ENCODE measurements at places on chromosomes 7 and 10.

- no peaks in the 10 kb centered on the region for H3K27me3 ChIP-seq
- DNase-seq: no peak
- H3K36me3 ChIP-seq: no peaks in the 10 kb centered on the region
- no peak overlapping the region for H3K4me3 ChIP-seq
- H3K4me1 ChIP-seq: peaks cover 17% of the 10 kb centered on the region
Observed at GRCh38 chr10:79231908-79232307, 115.4 kb upstream of the PPIF start.

DNA sequence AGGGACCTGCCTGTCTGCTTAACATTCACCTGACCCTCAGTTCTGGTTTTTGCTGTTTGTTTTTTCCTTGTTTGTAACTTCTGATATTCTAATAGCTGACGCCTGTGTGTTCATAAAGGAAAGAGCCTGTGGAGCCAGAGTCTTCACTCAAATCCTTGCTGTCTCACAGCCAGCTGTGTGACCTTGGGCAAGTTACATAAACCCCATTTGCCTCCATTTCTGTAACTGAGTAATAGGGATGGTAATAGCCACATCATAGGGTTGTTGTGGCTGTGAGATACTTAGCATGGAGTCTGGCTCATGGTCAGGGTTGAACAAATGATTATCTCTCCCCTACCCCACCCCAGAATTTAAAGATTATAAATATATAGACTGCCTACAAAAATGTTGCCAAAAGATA lies 27.0 kb downstream of the WBP1L start:
- no peak overlapping the region for H3K27ac ChIP-seq
- no peaks in the 10 kb centered on the region for H3K36me3 ChIP-seq
- no peak overlapping the region for H3K4me3 ChIP-seq
- no peak for DNase-seq
- peaks cover 46% of the 10 kb centered on the region for H3K4me1 ChIP-seq

- H3K27me3 ChIP-seq: peaks cover 2% of the 10 kb centered on the region
- no peak overlapping the region for H3K27ac ChIP-seq
- DNase-seq: no peak
Observed at GRCh38 chr7:33804140-33804660, 101.1 kb upstream of the BMPER start.

DNA sequence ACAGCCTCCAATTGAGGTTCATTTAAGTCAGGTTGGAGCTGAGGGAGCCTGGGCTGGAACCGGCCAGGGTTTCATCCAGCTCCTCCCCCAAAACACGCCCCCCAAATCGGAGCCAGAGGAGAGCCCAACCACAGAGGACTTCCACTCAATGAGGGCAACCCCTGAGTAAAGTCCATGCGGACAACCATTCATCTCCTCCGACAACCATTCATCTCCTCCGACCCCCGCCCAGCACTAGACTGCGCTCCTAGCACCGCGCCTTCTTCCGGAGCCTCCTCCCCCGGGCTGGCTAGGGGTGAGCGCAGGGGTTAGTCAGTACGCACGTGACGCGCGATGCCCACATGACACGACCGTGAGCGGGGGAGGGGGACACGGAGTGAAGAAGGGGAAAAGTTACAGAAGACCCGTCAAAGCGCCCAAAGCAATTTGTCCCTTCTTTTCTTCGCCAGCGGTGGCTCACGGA lies 1.4 kb downstream of the MAGI2 start:
- no peak for DNase-seq
- H3K4me1 ChIP-seq: peaks cover 3% of the 10 kb centered on the region
- peak overlapping the region; percentile 29 for H3K4me3 ChIP-seq
- H3K36me3 ChIP-seq: no peaks in the 10 kb centered on the region
- H3K27me3 ChIP-seq: peaks cover 31% of the 10 kb centered on the region
- H3K27ac ChIP-seq: no peak overlapping the region

- DNase-seq: no peak
- no peaks in the 10 kb centered on the region for H3K36me3 ChIP-seq
- peaks cover 36% of the 10 kb centered on the region for H3K4me1 ChIP-seq
- H3K27ac ChIP-seq: no peak overlapping the region
Observed at GRCh38 chr7:152312316-152312715, 123.5 kb downstream of the KMT2C start.

DNA sequence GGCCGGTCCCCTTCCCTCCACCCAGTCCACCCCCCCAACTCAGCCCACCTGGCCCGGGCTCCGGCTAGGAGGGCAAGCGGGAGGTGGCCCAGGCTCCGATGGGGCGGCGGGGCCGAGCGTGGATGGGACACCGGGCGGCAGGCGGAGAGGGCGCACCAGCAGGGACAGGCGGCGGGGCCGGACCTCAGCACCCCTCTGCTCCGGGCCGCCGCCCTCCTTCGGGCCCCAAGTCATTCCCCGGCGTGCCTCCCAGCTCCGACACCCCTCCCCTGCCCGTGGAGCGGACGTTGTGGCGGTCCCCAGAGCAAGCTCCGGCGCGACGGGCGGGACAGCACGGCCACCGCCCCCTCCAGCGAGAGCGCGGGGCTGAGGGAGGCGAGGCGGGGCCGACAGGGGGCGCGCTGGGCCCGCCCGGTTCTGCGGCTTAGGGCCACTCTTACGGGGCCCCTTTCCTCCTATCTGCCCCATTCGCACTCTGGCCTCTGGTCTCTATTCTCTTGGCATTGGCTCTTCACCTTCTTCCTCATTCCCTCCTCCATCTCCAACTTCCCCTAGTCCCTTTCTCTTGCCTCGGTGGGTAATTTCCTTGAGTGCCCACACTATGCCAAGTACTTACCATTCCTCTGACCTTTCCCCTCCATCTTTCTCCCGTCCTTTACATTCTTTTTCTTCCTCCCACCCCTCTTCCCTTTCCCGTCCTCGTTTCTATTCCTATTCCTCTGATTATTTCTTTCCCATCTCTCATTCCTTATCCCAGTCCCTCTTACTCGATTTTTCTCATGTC lies 701 bp upstream of the GBX1 start:
- peak overlapping the region; percentile 85 for H3K4me3 ChIP-seq
- peaks cover 12% of the 10 kb centered on the region for H3K4me1 ChIP-seq
- H3K27me3 ChIP-seq: peaks cover 36% of the 10 kb centered on the region
- H3K36me3 ChIP-seq: no peaks in the 10 kb centered on the region

- no peak for DNase-seq
- H3K27me3 ChIP-seq: peaks cover 4% of the 10 kb centered on the region
- H3K4me1 ChIP-seq: no peaks in the 10 kb centered on the region
- H3K4me3 ChIP-seq: peak overlapping the region; percentile 78
- H3K36me3 ChIP-seq: no peaks in the 10 kb centered on the region
Observed at GRCh38 chr7:149772956-149773434, 393 bp downstream of the ZNF467 start.

GRCh38 chr10:78699971-78700370 lies 368.8 kb upstream of the ZMIZ1 start:
- peaks cover 3% of the 10 kb centered on the region for H3K27me3 ChIP-seq
- no peak for DNase-seq
- H3K4me1 ChIP-seq: no peaks in the 10 kb centered on the region
- no peak overlapping the region for H3K4me3 ChIP-seq

GRCh38 chr10:117360994-117361667 lies 14.1 kb downstream of the PDZD8 start:
- H3K4me3 ChIP-seq: no peak overlapping the region
- no peaks in the 10 kb centered on the region for H3K36me3 ChIP-seq
- H3K27me3 ChIP-seq: no peaks in the 10 kb centered on the region
- peaks cover 53% of the 10 kb centered on the region for H3K4me1 ChIP-seq
- H3K27ac ChIP-seq: no peak overlapping the region

DNA sequence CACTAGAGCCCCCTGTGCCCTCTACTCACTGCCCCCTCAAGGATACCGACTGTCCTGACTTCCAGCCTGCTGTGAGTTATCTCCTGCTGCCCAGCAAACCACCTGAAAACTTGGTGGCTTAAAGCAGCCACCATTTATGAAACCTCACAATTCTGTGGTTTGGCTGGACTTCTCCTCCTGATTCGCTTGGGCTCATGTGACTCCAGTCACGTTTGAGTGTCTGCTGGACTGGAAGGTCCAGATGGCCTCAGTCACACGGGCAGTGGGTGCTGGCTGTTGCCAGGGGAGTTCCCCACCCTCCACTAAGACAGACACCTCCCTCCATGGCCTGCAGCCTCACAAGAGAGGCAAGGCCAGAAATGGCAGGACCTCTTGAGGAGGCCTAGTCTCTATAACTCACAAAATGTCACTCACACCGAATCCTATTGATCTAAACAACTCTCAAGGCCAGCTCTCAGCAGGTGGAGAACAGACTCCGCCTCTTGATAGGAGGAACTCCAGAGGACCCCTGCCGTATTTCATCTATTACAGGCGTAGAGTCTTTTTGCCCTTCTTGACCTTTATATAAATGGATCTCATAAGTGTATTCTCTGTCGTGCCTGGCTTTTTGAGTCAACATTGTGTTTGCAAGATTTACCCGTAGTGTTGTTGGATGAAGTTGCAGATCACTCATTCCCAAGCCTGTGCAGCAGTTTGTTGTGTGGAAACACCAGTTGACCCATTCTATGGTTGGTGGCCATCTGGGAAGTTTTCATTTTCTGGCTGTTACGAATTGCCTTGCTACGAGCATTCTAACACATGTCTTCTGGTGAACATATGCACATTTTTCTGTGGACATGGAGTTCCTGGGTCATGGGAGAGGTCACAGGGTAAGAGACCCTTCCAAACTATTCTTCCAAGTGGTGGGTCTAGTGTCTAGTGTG lies 48.3 kb downstream of the ZMIZ1 start:
- H3K36me3 ChIP-seq: no peaks in the 10 kb centered on the region
- peaks cover 44% of the 10 kb centered on the region for H3K4me1 ChIP-seq
- peak overlapping the region; percentile 39 for H3K4me3 ChIP-seq
- H3K27ac ChIP-seq: peak overlapping the region; percentile 15

DNA sequence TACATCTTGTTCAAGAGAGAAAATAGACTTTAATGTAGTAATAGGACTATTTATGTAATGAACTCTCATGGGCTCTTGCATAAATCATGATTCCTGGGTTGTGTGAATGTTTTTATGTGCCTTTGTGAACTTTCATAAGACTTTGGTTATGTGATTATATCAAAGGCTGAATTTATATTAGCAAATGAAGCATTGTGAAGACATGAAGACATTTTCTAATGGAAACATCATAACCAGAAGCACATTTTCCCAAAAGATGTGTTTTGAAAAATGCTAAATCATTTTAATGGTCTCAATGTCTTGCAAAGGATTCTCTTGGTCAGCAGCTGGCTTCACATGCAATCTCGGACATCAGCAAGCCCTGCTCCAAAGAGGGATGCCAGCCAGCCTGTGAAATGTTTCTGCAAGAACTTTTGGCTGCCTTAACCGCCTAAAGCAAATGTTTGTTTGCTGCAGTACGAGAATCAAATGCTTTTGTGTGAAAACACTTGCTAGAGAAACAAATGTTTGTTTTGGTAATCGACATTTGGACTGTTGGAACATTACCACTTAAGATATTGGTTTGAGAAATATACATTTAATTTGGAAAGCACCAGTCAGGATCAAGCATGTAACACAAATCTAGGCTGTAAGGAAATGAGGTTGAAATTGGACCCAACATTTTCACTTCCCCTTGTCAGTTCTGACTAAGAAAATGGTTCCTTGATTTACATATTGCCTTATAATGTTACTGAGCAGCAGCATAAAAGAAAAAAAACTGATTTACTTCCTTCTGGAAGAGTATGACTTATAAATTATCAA lies 102.1 kb downstream of the RTKN2 start:
- no peak for DNase-seq
- H3K36me3 ChIP-seq: no peaks in the 10 kb centered on the region
- peaks cover 6% of the 10 kb centered on the region for H3K4me1 ChIP-seq
- no peak overlapping the region for H3K4me3 ChIP-seq
- no peak overlapping the region for H3K27ac ChIP-seq
- no peaks in the 10 kb centered on the region for H3K27me3 ChIP-seq

DNA sequence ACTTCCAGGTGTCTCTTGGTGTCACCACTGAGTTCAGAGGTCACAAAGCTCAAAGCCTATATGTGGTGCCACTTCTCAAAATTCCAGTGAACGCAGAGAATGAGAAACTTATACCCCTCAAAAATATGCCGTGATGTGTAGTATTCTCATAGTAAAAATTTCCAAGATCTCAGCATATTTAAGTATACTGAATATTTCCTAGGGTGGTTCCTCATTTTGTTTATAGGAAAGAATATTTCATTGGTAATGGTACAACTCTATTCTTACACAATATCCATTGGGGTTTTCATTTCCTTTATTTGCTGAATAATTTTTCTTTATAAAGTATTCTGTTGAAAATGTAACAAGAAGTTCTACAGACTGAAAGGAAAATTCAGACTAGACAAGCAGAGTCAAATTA lies 58.9 kb upstream of the ADO start:
- H3K27me3 ChIP-seq: peaks cover 3% of the 10 kb centered on the region
- DNase-seq: no peak
- H3K27ac ChIP-seq: no peak overlapping the region
- H3K4me3 ChIP-seq: no peak overlapping the region
- H3K4me1 ChIP-seq: peaks cover 17% of the 10 kb centered on the region

DNA sequence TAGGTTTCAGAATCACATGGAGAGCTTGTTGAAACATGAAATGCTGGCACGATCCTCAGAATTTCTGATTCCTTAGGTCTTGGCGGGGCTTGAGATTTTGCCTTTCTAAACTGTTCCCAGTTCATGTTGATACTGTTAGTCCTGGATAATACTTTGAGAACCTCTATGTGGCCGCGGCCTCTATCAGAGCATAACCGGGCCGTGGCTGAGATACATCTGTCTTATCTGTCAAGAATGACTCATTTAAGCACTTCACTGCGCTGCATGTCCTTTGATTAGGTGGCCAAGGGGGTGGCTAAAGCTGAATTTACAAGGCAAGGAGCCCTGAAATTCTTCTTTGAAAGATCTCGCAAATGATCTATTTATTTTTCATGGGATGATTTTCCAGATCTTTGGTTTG lies 66.9 kb downstream of the GALNT17 start:
- no peaks in the 10 kb centered on the region for H3K4me1 ChIP-seq
- no peak overlapping the region for H3K4me3 ChIP-seq
- H3K27me3 ChIP-seq: no peaks in the 10 kb centered on the region
- DNase-seq: no peak
- H3K36me3 ChIP-seq: no peaks in the 10 kb centered on the region
- H3K27ac ChIP-seq: no peak overlapping the region

GRCh38 chr7:25454562-25455041 lies 226.3 kb upstream of the NPVF start:
- H3K36me3 ChIP-seq: no peaks in the 10 kb centered on the region
- no peaks in the 10 kb centered on the region for H3K4me1 ChIP-seq
- no peak for DNase-seq
- H3K27ac ChIP-seq: no peak overlapping the region
- H3K4me3 ChIP-seq: no peak overlapping the region
- H3K27me3 ChIP-seq: peaks cover 16% of the 10 kb centered on the region

DNA sequence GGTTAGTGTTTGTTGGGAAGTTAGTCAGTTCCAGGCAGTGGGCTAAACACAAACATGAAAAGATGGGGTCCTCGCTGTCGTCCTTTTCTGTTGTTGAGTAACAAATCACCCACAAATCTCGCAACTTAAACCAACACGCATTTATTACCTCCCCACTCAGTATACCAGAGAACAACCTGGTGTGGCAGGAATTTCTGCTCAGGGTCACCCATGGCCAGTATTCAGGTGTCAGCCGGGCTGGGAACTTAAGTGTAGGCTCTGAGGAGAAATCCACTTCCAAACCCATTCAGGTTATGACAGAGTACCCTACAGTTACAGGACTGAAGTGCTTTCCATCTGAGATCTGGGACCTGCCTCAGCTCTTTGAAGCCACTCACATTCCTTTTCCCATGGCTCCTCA lies 73.6 kb upstream of the SP4 start:
- H3K4me3 ChIP-seq: peak overlapping the region; percentile 88
- H3K36me3 ChIP-seq: peaks cover 6% of the 10 kb centered on the region
- H3K27ac ChIP-seq: peak overlapping the region; percentile 98

- H3K4me3 ChIP-seq: peak overlapping the region; percentile 61
- no peak for DNase-seq
- H3K27ac ChIP-seq: peak overlapping the region; percentile 93
- no peaks in the 10 kb centered on the region for H3K36me3 ChIP-seq
- peaks cover 60% of the 10 kb centered on the region for H3K4me1 ChIP-seq
Observed at GRCh38 chr10:110859973-110860376, 11.8 kb upstream of the PDCD4 start.

GRCh38 chr10:72254813-72255568 lies 18.7 kb upstream of the DDIT4 start:
- H3K27ac ChIP-seq: peak overlapping the region; percentile 86
- peaks cover 65% of the 10 kb centered on the region for H3K4me1 ChIP-seq
- H3K36me3 ChIP-seq: no peaks in the 10 kb centered on the region

All from natural killer cell treated with Interleukin-12 subunit alpha and Interleukin-12 subunit beta and Interleukin-15 and Interleukin-18, amount 100 ng/mL, for 72 hours (primary cell).